ENCODE measurements at places on chromosomes 1 and 21.

GRCh38 chr1:179754041-179754624 is 11.0 kb downstream of the FAM163A start:
- DNase-seq = no peak

- no peak for DNase-seq
Observed at GRCh38 chr1:44733365-44733764, 2.4 kb upstream of the RNU5D-1 start.

- no peak for DNase-seq
Observed at GRCh38 chr21:45427331-45428271, 22.6 kb downstream of the COL18A1 start.

GRCh38 chr1:21623410-21623961 is 45.7 kb downstream of the RAP1GAP start:
- DNase-seq = no peak

DNA sequence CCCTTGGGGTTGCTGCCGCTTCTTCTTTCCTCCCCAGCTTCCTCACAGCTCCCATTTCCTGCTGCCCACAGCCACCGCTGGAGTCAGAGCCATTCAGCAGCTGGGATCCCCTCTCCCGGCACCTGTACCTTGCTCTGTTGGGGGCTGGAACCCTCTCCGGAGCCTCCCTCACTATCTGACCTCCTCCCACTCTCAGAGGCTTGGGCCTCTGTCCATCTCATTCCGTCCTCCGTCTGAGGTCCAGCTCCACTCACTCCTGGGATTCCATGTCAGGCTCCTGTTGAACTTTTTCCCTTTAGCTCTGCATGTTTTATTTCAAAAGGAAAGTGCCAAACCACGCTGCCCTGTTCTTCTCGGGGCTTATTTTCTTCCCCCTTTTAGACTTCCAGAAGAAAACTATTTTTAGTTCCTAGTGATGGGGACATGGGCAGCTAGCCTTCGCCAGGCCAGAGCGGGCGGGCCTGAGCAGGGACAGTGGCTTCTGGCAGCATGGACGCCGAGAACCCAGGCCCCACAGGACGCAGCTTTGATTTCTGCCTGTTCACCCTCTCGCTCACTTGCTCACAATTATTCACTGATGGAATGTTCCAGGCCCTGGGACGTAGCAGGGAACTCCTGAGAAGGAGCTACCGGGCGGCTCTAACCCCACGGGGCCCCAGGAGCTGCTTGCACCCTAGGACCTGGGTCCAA is 79.2 kb downstream of the ARHGEF10L start:
- no peak for DNase-seq

GRCh38 chr1:27522432-27523336 is 32.7 kb upstream of the WASF2 start:
- DNase-seq = peak; percentile 59

DNA sequence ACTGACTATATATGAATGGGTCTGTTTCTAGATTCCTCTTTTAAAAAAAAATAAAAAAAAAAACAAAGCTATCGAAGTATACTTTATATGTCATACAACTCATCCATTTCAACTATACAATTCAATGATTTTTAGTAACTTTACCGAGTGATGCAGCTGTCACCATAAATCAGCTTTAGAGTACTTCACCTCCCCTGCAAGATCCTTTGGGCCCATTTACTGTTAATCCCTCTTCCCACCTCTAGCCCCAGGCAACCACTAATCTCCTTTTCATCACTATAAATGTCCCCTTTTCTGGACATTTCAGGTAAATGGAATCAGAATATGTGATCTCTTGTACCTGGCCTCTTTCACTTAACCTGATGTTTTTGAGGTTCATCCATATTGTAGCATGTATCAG is 133.9 kb downstream of the PEX14 start:
- DNase-seq = no peak

DNA sequence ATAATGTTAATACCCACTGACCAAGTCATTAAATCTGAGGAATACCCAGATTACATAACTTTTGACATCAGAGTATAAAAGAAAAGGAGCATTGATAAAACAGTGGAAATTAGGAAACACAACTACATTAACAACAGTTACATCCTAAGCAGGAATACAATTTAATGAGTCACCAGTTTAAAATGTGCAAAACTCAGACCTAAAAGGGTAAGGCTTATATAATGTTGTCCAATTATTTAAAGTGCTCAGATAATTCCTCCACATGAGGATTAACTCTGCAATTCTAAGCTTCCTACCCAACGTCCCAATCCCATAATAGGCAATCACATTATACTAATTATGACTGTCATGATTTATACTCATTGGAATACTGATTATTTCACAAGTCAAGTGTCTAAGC is 50.5 kb downstream of the ABL2 start:
- DNase-seq = no peak

GRCh38 chr1:57164584-57164983 is 198.8 kb upstream of the C8B start:
- no peak for DNase-seq

- no peak for DNase-seq
Observed at GRCh38 chr21:15797577-15798363, 68.0 kb downstream of the USP25 start.

DNA sequence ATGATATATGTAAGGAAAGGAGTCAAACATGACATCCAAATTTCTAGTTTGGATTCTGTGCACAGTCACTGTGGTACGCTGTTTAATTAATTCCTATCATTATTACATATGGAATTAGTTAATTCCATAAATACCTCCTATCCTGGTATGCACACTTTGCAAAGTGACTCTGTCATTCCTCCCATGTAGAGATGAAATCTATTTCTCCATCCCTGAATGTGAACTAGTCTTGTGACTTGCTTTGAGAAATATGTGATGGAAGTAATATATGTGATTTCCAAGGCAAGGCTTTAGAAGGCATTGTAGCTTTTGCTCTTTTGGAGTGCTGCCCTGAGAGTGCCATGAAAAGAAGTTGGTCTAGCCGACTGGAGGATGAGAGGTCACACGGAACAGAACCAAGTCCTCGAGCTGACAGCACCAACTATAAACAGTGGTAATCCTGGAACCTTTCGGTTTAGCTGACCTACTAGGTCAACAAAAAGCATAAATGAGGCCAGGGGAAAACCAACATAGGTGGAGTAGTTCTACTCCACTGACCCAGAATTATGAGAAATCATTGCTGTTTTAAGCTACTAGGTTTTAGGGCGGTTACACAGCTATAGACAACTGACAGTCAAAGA is 1.5 kb downstream of the SELENOF start:
- DNase-seq = no peak

DNA sequence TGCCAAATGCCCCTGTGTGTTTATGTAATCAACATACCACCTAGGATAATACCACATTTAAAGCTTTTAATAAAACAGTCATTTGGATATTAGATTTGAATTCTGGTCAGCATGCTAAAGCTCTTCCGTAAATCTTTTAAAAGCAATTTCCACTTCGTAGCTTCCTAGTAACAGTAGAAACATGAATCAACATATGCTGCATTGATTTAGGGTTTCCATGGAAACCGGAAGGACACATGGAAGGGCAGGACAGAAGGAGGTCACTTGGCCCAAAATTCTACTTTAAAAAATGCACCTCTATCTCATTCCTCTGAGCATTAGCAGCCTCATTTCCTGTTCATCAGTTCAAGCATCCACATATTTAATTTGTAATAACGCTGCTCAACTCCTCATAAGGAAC is 8.1 kb downstream of the RGS8 start:
- no peak for DNase-seq

- no peak for DNase-seq
Observed at GRCh38 chr1:61391730-61392129, 309.4 kb downstream of the NFIA start.

DNA sequence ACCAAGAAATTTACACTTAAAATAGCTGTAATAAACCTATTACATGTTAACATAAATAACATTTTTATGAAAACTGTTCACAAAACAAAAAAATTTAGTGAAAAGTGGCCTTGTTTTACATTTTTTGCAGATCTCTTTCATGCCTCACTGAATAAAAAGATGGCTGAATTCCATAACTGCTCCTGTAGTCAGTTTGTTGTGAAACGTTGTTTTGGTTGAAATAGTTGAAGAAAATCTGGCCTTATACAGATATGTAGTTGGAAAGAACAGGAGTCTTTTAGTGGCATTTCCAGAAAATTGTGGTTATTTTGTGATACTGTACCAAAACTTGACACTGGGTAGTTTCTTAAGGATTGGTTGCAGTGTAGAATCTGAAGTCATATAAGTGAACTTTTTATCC is 18.1 kb downstream of the ITSN1 start:
- no peak for DNase-seq

- no peak for DNase-seq
Observed at GRCh38 chr1:197911857-197912696, 5.1 kb upstream of the LHX9 start.

- no peak for DNase-seq
Observed at GRCh38 chr1:200525090-200525987, 95.2 kb downstream of the KIF14 start.

GRCh38 chr1:1098681-1099421 is 17.0 kb downstream of the C1orf159 start:
- peak; percentile 16 for DNase-seq

- no peak for DNase-seq
Observed at GRCh38 chr1:92488832-92489231, 2.1 kb upstream of the GFI1 start.

- DNase-seq = no peak
Observed at GRCh38 chr1:237181743-237182317, 139.8 kb downstream of the RYR2 start.

GRCh38 chr1:204102739-204103430 is 30.0 kb downstream of the SOX13 start:
- no peak for DNase-seq

DNA sequence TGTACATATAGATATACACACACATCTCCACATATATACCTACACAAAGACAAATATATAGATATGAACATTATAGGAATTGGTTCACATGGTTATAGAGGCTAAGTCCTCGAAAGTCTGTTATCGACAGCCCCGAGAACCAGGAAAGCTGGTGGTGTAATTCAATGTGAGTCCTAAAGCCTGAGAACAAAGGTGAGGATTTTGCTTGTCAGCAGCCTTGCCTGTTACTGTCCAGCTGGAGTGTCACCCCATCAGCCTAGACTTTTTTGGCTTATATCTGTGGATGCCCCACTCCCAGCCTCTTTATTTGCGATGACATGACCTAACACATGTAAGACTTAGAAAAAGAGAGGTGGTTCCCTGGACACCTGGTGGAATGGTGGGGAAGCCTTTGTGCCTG is 97.0 kb downstream of the GIPC2 start:
- DNase-seq = no peak

DNA sequence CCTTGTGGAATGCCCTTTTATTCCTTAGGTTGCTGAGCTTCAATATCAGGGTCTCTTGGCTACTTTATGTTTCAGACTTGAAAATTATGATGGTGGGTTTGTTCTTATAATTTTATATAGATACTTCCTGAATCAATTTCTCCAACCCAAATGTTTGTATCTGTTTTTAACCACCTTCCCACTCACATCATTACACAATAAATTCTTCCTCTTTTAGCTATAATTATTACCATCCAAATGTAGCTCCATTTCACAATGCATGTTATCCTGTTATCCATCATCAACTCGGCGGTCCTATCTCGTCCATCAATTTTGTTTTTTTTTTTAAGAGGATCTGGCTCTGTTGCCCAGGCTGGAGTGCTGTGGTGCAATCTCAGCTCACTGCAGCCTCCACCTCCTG is 357.6 kb upstream of the ZP4 start:
- no peak for DNase-seq

GRCh38 chr1:147078606-147079399 is 93.5 kb downstream of the PRKAB2 start:
- DNase-seq = no peak

DNA sequence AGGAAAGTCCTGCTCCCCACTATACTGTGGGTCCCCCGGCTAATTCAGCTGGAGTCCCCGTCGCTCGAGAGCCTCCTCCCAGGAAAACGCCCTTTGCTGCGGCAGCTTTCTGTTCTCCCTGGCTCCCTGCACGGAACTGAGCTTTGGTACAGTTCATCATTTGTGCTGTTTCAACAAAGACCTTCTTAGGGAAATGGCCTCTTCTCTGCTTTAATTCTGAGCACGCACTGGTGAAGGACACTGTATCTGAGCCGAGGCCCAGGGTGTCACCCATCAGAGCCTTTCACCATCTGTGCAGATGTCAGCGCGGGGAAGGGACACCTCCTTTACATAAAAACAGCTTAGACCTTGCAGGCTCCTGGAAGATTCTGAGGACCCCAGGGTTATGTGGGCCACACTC is 13.5 kb upstream of the PEX10 start:
- no peak for DNase-seq

DNA sequence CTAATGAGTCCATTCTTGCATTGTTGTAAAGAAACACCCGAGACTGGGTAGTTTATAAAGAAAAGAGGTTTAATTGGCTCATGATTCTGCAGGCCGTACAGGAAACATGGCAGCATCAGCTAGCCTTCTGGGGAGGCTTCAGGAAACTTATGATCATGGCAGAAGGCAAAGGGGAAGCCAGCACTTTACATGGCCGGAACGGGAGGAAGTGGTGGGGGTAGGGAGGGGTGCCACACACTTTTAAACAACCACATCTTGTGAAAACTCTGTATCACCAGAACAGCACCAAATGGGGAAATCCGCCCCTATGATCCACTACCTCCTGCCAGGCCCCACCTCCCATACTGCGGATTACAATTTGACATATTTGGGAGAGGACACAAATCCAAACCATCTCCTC is 43.9 kb downstream of the NOS1AP start:
- no peak for DNase-seq

- no peak for DNase-seq
Observed at GRCh38 chr1:1353389-1354151, 4.4 kb upstream of the DVL1 start.

DNA sequence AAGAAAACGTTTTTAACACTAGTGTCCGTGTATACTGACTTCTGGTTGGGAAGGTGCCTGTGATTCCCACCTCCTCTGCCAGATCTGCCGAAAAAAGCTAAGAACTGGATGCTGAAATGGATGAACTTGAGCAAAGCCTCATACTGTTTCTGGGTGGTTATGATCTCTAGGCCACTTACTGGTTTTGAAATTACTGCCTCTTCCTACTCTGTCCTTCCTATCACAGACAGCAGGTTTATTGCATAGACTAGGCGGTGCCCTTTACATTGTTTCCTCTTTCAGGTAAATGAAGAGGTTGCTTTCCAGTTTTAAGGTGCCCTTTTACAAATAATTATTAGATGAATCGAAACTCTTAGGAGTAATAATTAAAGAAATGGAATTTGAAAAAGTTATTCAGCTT is 27.5 kb downstream of the PEX14 start:
- DNase-seq = no peak

DNA sequence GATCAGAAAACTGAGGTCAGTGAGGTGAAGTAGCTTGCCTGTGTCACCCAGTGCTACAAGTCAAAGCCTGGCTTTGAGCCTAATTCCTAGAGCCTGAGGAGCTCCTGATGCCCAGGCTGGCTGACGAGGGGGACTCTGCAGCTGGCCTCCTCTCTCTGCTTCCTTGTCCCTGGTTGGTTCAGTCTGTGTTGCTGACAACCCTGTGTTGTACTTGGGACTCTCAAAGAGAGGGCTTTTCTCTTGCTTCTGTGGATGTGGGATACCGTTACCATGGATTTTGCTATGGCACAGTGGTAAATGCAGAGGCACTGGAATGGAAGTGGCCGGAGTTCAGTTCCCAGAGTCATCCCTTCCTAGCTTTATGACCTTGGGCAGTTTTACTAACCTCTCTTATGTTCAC is 8.0 kb downstream of the VWA5B1 start:
- DNase-seq = no peak

All from CD4-positive, alpha-beta T cell treated with Interleukin-15 for 1 hour (primary cell).